Iris pigment epithelial cell (primary cell): ENCODE measurements at places on chromosomes 5 and 9.
A peak's percentile ranks its signal among the peaks of the same experiment; 100 is the strongest.

GRCh38 chr9:79220666-79221065 is 351.1 kb upstream of the TLE4 start:
- peak; percentile 66 for DNase-seq

DNA sequence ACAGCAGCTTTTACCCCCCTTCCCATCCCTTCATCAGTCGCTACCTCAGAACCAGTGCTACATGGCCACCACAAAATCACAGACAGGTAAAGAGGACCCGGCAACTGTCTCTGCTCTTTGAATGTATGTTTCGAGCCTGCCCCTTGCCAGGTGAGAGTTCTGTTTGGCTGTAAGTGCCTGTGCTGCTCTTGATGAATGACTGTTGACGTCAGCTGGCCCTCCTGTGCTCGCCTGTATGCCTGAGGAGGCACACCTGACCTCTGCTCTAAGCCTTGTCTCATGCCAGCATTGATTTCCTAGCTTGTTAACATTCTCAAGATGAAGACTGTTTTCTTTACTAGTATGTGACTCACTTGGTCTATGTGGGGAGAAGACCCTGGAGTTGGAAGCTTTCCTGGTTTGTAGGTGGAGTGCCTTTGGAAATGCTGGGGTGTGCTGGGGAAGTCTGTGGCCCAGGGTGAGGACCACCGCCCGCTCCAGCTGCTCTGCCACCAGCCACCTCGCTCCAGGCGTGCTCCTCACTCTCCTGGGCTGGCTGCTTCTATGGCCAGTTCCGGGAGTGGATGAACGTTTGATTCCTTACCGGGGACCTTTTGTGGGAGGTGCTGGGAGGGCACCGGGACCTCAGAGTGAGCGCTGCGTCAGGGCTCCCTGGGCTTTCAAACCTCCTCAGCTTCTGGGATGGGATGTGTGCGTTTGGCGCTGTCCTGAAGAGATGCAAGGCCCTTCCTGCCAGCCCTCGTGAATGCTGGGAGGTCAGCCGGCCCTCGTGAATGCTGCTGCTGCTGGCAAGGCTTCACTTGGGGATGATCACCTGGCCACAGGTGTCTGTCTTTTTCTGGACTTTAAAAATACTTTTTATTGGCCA is 109.9 kb downstream of the EHMT1 start:
- DNase-seq, result no peak

DNA sequence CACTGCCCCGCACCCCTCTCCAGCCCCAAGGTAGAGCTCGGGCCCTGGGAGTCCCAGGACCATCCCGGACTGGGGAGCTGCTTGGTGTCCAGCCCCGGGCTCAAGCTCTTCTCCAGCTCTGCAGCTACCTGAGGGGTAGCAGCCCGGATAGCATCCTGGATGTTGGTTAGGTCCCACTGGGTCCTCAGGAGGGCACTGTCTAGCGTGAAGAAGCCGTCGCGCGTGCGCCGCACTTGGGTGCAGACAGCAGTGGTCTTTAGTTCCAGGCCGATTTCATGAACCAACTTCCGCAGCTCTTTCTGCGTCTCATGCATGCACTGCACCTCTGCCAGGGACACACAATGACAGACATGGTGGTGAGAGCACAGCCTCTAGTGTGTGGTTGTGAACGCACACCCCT is 12.7 kb downstream of the TRUB2 start:
- no peak for DNase-seq

- DNase-seq, result no peak
Observed at GRCh38 chr9:87431837-87432236, 65.8 kb upstream of the DAPK1 start.

DNA sequence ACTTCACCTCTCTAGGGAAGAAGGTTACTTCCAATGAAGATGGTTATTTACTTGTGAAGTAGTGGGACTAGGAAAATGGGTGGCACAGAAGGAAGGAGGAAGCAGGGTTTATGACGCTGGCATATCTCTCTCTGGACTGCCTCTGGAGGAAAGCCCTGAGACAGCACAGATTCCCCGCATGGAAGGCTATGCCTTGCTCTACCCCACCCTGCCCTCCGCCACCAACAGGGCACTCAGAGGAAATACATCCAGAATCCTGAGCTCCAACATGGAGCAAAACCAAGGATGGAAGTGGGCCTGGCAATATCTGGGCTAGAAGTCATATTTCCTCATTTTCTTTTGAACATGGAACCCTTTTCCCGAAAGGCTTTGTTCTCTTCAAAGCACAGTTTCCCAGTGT is 346.9 kb downstream of the ZSWIM6 start:
- no peak for DNase-seq

DNA sequence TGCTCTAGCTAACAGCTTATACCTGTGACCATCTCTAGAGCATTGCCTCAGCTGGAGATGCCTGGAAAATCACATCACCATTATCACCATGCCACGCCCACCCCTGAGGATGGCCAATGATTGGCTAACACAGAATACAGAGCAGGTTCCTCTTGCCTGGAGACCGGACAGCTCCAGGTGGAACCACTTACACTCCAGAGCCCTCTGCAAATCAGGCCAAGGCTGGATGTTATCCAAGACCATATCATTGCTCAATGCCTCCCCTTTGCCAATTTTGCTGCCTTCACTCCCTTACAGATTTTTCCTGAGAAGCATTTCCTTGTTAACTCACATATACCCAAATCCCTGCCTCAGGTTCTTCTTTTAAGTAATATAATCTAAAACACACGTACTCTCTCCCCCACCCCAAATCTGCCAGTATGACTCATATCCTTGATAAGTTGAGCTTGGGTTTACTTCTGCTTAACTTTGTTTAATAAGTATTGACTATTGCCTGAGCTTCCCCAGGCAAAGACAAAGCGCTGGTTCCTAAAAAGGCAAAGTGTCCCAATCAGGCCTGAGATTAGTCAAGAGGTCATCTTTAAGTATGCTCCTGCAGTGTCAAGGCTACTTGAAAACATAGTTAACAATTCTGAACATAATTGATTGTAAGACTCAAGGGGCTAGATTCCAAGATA is 309.6 kb downstream of the EPB41L4A start:
- peak; percentile 86 for DNase-seq

DNA sequence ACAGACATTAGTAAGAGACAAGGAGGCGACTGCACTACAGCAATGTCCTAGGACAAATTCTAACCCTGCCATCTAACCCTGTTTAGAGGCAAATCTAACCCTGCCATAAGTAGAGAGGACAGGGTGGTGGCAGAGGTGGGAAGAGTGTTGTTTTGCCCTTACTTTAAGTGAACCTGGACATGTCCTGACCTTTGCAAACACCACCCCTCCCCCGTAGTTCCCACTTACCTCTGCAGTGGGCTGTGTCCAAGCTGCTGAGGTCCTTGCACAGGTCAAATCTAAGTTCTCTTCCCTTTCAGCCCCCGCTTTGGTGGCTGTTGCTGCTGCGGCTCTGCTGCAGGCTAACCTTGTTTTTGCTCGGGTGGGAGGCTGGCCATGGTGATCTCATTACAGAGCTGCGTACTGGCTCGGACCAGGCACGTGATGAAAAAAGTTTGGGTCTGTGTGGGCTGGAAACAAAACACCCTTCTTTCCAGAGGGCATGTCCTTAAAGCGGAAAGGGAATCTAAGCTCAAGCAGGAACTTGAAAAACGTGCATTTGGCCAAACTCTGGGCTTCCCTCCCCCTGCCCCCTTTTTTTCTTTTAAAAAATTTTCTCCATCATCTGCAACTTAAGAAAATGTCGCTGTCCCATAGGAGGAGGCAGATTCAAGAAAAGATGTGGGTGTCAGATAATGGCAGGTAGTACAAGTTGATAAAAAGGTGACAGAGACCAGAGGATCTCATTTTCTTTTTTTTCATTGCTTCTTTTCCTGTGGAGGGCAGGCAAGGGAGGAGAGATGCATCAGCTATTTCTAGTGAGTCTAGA is at the start of gene FAXDC2:
FAXDC2 (minus strand) TSS at position 349 of the 808 bp plus-strand sequence. CDS start 12,425 bp downstream, outside the sequence.
- DNase-seq, result peak; percentile 93

DNA sequence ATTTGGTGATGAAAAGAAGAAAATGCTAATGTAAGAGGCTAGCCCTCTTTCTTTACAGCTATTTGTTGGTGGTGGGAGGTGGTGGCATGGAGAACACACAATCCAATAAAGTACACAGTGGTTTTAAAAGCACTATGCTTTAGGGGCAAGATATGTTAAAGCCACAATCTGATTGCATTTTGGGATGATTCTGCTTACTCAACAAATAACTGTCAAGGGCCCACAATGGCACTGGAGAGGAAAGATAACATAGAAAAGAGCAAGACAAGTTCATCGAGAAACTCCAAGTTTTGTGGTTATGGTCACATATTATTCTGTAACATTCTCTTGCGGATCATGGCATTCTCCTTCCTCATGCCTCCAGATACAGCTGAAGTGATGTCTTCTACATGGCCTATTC is 38.8 kb downstream of the OTP start:
- no peak for DNase-seq

- DNase-seq, result no peak
Observed at GRCh38 chr5:58081435-58081834, 378.5 kb downstream of the PLK2 start.

GRCh38 chr9:108517651-108518365 is 338.0 kb downstream of the ACTL7B start:
- no peak for DNase-seq

GRCh38 chr9:6655036-6655435 is 9.5 kb upstream of the GLDC start:
- DNase-seq, result no peak

DNA sequence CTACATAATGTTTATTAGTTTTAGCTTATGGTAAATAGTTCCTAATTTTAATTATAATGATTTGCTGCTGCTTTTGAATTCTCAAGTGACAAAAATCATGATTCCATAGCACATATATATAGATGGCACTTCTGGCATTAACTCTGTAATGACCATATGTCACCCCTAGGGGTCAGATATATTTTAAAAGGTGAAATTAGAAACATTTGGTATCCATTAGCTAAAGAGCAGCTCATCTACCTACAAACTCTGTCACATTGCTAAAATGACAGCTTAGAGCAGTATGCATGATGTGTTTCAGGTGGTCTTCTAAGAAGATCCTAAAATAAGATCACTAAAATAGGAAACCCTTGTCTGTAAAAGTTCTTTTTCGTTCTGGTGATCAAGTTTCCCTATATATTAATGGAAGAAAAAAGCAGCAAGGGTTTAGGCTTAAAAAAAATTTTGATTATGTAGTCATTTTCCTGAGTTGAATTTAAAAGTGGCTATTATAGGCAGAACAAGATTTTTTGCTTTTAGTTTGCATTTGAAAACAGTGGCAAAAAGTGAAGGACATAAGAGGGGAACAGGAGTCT is 157.7 kb upstream of the POU5F2 start:
- no peak for DNase-seq

DNA sequence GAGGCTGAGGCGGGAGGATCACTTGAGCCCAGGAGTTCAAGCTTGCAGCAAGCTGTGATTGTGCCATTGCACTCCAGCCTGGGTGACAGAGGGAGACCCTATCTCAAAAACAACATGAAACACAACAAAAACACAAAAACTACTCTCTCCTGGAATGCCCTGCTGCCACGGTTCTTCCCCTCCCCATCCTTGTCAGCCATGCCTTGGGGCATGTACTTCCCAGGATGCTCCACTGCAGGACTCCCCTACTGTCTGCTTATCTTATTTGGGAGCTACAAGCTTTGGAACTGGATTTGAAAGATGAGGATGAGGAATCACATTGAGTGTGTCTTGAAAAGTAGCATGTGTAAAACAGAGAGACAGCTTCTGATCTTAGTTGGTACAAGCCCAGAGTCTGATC is 40.1 kb upstream of the KIAA1958 start:
- DNase-seq, result no peak

GRCh38 chr5:71640408-71640807 is 53.3 kb downstream of the MCCC2 start:
- no peak for DNase-seq

DNA sequence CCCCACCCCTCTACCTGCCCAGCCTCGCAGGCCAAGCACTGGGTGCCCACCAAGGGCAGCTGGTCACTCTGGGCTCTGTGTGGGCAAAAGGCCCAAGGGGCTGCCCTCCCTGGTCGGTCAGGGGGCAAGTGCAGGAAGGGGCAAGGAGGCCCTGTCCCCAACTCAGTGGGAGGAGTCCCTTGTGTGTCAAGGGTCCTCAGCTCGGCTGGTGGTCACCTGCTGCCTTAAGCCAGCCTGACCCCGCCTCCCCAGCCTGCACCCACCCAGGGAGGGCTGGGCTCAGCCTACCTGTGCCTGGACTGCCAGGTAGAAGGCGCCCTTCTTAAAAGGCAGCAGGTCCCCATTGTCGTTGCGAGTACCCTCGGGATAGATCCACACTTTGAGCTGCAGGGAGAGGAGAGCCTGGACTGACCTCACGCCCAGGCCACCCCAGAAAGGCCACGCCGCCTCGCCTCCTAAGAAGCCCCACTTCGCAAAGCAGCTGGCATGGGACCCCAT is 10.9 kb downstream of the AGPAT2 start:
- no peak for DNase-seq
